ENCODE measurements at places on chromosomes 12 and 14.

DNA sequence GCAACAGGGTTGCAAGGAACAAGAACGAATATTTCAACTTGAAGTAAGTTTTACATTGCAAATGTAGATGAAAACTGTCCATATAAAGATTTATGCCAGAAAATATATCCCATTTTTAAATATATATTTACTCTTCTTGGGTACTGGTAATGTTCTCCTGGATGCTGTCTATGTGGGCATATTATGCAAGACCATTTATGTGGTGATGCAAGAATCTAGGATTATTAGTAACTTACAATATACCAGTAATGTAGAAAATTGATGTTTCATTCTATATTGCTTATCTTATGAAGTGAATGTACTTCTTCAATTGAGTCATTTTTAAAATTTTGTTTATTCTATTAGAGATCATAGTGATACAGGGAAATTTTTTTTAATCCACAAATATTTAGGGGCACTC lies 25.1 kb downstream of the FGFR1OP2 start:
- DNase-seq: no peak

GRCh38 chr12:33634544-33634943 lies 194.9 kb upstream of the SYT10 start:
- no peak for DNase-seq

DNA sequence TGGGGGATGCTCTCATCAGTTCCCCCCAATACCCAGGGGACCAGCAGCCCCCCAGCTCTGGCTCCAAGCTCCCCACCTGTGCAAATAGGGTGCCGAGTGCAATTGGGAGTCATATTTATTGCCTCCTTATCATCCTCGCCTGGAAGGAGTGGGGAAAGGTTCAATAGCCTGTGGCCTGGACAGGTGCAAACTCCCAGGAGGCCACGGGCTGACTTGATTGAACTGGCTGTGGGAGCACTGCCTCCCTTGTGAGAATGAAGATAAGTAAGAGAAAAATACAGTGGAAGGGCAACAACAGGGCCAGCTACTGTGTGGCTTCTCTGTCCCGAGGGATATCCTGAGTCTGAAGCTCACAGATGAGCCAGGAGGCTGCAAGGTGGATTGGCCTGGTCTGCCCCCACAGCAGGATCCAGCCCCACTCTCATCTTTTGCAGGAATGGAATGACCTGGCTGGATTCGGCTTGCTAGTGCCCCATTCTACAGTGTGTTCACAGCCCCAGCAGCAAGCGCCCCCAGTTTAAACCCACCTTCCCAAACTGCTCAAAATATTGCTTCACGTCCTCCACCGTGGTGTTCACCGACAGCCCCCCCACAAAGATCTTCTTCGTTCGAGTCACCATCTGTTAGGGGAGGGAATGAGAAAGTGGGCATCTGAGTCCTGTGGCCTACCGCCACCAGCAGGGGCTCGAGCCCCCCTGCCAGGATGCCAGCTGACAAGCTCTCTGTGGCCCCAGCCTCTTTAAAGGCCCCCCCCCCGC lies 6.3 kb downstream of the MSI1 start:
- DNase-seq: no peak

- DNase-seq: no peak
Measured at GRCh38 chr12:67452119-67452805, 183.1 kb downstream of the CAND1 start.

GRCh38 chr14:20988717-20989470 lies 886 bp upstream of the METTL17 start:
- DNase-seq: no peak

DNA sequence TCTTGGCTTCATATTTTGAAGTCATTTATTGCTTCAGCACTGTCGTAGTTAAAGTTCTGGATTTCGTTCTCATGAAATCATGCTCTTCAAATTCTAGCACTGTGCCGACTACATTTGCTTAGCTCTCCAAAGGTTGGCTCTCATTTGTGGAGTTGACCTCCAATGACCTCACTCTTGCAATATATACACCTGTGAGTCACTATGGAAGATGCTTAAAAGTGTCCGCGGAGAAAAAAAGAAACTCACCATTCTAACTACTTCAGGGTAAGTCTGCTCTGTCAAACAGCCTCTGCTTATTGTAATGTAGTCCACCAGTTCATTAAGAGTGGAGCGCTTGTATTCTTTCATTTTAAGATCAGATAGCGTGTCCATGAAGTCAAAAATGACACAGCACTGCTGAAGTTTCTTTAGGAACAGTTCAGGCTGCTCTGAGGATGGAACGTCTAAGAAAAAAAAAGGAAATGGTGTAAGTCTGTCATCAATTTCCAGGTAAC lies 89.7 kb downstream of the PPP2R5E start:
- DNase-seq: no peak

- DNase-seq: peak; percentile 64
Measured at GRCh38 chr14:34498684-34499412, 36.8 kb upstream of the SPTSSA start.

DNA sequence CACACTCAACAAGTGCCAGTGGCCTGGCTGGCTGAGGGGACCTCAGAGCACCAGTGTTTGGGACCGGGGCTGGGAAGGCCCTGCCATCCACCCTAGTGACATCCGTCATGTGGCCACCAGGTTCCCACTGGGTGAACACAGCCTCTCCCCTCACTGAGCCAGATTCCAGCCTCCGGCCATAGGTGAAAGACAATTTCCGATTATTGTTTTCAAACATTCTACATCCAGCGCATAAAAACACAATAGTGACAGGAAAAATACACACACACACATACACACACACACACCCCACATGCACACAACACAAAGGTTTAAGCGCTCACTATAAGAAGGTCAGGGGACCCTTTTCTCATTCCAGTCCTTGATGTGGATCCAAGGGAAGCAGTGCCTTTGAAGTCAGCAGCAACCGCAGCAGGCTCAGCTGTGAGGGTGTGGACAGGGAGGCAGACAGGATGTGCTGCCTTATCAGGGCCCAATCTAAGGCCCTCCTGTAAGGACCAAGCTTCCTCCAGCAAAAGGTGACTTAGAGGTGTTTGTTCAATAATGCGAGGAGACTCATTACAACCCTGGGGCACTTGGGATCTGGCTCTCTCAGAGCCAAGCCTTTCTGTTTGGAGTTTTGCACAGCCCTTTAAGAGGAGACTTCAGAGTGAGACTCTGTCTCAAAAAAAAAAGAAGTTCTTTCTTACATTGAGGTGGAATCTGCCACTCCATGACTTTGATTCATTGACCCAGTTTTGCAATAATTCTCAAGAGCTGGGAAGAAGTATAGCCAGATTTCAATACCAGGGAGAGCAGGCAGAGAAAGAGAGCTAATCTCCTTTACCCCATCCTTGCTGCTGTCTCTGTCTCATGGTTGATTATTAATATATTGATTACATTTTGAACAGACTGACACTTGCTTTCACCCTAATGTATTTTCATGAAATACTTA lies 227.8 kb downstream of the ZFP36L1 start:
- no peak for DNase-seq

DNA sequence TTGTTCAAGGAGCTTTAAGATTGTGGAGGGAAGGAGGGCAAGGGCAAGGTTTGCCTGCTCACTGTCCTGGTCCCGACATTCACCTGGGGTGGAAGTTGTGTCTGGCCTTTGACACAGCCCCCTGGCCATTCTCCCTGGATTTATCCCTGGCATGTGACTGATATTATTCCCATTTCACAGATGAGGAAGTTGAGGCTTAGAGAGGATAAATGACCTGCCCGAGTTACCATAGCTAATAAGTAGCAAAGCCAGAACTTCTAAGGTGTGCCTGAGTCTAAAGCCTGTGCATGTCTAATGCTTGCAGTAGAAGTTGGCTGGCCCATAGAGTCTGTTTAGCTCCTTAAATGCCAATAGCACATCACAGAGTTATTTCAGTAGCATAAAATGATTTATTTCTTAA lies 720 bp upstream of the FGF6 start:
- no peak for DNase-seq

- DNase-seq: no peak
Measured at GRCh38 chr14:102277874-102278630, 26.9 kb downstream of the MOK start.

DNA sequence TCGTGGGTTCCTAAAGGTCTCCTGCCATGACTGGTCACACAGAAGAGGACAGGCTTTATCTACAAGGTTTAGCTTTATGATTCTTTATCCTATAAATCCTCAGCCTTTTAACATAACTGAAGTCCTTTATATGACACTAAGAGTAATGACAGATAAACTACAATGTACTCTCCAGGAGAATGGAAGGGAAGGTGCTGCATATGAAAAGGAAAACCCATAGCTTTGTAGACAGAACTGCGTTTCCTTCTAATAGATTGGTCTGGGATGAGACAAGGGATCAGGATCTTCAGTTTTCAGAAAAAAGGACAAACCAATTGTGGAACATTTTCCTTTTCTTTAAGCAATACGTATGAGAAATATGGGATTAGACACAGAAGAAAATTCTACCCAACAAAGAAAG lies 201.1 kb upstream of the NPAS3 start:
- no peak for DNase-seq

GRCh38 chr14:60931218-60931617 lies 49.7 kb downstream of the TRMT5 start:
- DNase-seq: no peak

- DNase-seq: no peak
Measured at GRCh38 chr12:41521872-41522379, 333.8 kb downstream of the PDZRN4 start.

- DNase-seq: no peak
Measured at GRCh38 chr12:123559468-123559867, 24.9 kb upstream of the TMED2 start.

DNA sequence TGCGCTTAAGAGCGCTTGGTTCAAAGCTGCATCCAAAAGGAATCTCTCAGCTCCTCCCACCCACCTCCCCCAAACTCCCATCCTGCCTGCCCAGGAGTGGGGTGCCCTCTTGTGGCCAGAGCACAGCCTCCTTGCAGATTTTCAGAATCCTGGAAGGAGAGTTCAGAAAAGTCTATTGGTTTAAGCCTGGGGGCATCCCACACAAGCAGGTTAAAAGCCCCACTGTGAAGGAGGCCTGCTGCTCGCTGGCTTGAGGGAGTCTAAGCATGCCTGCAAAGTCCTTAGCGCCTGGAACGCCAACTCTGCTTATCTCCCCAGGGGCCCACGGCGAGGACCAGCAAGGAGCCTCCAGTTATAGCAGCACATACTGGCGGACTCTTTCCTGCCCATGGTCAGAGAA lies 297.1 kb downstream of the KSR2 start:
- no peak for DNase-seq

DNA sequence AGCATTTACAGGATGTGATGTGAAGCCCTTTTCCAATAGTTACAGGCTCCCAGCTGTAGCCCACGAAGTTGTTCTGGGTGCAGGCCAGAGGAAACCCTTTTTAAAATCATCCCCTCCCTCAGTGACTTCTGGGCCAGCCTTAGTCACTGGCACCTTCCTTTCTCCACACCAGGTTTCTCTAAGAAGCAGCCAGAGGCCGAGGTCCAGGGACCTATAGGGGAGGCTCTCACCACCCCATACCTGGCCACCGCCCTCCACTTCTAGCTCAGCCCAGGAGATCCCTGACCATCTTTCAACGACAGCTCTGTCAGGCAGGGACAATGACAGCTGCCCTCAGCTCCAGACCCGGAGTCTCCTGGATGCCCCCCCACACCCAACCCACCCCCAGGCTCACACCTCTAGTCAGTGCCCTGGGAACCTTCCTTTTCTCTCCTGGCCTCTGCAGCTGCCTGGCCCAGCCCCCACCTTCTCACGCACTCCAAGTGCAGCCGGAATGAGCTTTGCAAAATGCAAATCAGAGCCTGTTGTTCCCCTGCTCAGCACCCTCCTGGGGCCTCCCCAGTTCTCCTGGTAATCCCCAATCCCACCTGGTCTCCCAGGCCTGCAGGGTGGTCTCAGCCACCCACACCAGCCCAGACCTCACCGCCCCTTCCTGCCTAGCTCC lies 46.7 kb downstream of the TESC start:
- no peak for DNase-seq

DNA sequence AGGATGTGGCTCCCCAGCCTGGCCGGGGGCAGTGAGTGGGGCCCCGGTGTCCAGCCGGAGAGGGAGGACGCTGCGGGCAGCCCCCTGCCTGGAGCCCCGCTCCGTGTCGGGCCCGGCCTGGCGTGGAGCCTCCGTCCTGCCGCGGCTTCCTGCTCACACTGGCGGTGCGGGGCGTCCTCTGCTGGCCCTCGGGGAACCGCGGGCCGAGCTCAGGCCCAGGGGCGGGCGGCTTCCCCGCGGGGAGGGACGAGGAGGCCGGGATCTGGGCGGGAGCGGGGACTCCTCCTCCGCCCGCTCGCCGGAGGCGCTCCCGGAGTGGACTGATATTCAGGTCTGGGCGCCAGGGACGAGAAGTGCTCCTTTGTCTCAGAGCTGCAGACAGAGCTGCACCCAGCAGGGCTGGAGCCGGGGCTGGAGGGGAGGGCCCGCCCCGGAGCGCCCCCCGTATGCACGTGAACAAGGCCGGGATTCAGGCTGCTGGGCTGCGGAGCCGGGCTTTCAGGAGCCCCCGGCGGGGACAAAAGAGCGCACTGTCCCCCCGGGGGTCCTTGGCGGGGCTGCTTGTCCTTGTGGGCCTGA lies 2.2 kb downstream of the MMP17 start:
- DNase-seq: peak; percentile 53

DNA sequence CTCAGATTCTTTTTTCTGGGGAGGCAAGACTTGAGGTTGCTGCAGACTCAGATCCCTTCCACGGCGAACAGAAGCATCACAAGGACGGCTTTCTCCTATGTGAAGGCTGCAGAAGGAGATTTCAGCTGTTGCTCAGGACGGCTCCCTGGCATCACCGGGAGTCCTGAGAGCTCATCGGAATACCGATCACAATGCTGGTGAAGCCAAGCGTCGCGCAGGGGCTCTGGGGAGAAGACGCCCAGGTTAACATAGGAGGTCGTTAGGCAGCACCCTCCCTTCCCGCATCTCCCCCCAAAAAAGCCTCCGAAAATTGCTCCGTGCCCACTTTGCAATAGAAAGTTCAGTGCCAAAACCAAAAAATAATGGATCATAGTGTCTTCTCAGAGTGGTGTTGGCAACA lies 127.2 kb upstream of the TMEM132D start:
- no peak for DNase-seq

- no peak for DNase-seq
Measured at GRCh38 chr12:117036547-117036946, 62.7 kb downstream of the TESC start.

GRCh38 chr12:30694412-30695198 lies 1.1 kb downstream of the IPO8 start:
- peak; percentile 58 for DNase-seq

GRCh38 chr14:60622210-60622916 lies 26.9 kb downstream of the SIX1 start:
- DNase-seq: no peak

GRCh38 chr12:30043151-30043847 lies 259.6 kb upstream of the TMTC1 start:
- no peak for DNase-seq

- no peak for DNase-seq
Measured at GRCh38 chr14:70988452-70988851, 81.2 kb downstream of the PCNX1 start.

- peak; percentile 70 for DNase-seq
Measured at GRCh38 chr14:31945074-31945613, 132.0 kb upstream of the ARHGAP5 start.

GRCh38 chr12:632102-632696 lies 31.0 kb downstream of the NINJ2 start:
- no peak for DNase-seq

- DNase-seq: peak; percentile 61
Measured at GRCh38 chr12:29149691-29150281, 708 bp downstream of the FAR2 start.

GRCh38 chr12:26379777-26380467 lies 184.5 kb downstream of the SSPN start:
- no peak for DNase-seq

Data from colonic mucosa (tissue), 4 donors.